ENCODE measurements at places on chromosomes 5 and 9.

DNA sequence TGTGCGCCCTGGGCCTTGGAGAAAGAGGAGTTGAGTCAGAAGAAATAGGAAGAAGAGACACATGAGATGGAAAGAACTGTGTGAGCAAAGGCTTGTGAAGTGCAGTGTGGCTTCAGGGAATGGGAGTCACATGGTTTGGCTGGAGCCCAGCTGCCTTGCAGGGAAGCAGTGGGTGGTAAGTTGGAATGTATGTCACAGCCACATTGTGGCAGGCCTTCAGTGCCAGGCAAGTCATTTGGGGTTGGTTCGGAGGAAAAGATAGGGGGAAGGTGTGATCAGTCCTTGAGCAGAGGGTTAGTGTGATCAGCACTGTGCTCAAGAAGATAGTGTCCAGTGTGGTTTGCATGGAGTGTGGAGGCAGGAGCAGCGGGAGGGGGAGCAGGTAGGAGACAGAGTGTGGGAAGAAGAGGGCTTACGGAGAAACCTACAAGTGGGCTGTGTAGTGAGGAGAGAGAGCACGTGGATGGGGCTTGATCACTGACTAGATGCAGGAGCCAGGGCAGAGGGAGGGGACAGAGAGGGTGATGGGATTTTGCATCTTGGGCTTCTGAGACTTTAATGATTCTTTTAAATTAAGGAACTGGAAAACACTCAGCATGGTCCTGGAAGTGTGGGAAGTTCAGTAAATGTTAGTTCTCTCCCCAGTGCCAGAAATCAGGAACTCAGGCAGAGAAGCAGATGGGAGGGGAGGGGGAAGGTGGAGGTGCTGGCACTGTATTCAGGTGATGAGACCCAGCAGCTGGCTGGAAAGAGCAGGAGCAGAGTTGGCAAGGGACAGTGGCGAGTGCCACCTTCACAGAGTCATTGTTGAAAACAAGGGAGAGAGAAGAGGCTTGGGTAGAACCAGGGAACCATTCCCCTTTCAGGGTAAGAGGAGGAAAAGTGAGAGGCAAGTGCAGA is 46.6 kb downstream of the ARHGAP26 start:
- DNase-seq: no peak

GRCh38 chr5:32773944-32774343 is 62.8 kb downstream of the NPR3 start:
- DNase-seq: no peak

DNA sequence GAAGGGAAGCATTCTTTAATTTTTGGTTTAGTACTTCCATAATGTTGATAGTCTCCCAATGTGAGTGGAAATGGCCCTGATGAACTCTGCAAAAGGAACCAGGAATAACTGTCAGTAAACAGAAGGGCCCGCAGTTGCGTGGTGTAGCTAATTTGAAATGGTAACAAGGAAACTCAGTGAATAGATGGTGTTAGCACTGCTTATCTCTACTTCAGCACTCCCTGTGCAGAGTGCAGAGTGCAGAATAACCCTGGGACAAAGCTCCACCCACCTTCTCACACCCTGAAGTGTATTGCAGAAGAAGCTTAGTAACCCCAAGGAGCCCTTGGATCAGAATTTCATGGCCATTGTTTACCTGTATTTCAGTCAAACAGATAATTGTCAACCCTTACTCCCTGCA is 158.9 kb downstream of the PCSK5 start:
- DNase-seq: no peak

- DNase-seq: no peak
Observed at GRCh38 chr9:134832471-134832870, 48.1 kb upstream of the FCN2 start.

- DNase-seq: no peak
Observed at GRCh38 chr5:91928754-91929521, 545.8 kb upstream of the ARRDC3 start.

DNA sequence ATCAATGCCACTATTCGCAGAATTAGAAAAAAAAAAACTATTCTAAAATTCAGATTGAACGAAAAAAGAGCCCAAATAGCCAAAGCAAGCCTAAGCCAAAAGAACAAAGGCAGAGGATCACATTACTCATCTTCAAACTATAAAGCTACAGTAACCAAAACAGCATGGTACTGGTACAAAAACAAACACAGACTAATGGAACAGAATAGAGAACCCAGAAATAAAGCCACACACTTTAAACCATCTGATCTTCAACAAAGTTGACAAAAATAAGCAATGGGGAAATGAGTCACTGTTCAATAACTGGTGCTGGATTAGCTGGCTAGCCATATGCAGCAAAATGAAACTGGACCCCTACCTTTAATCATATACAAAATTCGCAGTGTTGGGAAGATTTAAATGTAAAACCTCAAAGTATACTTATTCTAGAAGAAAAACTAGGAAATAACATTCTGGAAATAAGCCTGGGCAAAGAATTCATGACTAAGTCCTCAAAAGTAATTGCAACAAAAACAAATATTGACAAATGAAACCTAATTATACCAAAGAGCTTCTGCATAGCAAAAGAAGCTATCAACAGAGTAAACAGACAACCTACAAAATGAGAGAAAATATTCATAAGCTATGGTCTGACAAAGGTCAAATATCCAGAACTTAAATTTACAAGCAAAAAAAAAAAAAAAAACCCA is 153.7 kb downstream of the NDUFS4 start:
- no peak for DNase-seq

- DNase-seq: no peak
Observed at GRCh38 chr9:2697492-2697891, 19.8 kb upstream of the KCNV2 start.

DNA sequence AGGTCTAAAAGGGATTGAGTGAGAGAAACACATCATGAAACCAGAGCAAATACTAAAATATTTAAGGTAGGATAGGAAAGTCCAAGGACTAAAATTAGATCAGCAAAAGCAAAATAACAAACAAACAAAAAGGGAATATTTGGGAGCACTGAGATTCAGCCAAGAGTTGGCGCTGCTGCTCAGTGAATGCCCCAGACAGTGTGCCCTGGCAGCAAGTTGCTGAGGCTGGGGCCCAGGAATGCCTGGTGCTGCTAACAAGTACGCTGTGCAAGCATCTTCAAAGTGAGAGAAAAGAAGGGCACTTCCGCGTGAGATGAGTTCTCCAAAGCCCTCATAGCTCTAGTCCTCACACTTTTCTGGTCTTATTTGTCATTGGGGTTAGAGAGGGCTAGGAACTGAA is 603.3 kb downstream of the EFNA5 start:
- DNase-seq: no peak

DNA sequence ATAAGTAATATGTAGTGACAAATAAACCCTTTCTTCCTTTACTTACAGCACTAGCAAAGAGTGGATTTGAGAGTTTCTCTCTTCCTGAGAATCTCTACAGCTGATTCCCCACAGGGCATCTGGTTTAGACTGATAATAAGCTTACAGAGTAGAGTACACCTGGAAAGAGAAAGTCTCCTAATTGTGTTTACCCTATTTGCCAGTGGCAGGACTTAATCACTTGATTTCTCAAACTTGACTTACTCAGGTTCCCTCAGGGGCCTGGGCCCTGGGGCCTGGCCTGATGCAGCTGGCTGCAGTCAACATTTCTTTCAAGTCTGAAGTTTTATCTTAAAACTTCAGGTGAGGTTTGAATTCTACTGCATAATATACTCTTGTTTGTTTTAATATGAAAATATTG is 38.0 kb upstream of the UBTD2 start:
- DNase-seq: no peak

DNA sequence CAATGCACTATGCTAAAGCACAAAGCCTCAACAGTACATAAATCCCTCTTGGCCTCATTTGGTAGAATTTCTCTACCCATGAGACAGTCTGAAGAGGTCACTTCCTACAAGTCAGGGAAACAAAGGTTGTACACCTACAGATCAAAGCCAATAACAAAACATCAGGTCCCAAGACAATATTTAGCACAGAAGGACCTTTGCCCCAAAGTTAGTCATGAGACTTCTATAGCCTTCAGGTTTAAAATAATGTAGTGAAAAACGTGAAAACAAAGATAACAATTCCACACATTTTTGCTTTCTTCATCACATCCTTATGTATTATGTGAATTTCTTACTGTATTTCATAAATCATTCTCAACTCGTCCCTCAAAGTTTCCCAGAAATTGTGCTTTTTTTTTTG is 15.8 kb downstream of the AFF4 start:
- no peak for DNase-seq

GRCh38 chr5:113271015-113271414 is 163.8 kb downstream of the TSSK1B start:
- DNase-seq: no peak

- no peak for DNase-seq
Observed at GRCh38 chr5:104763216-104763615, 1200.6 kb upstream of the NUDT12 start.

- no peak for DNase-seq
Observed at GRCh38 chr5:74280306-74280705, 360.2 kb downstream of the ENC1 start.

DNA sequence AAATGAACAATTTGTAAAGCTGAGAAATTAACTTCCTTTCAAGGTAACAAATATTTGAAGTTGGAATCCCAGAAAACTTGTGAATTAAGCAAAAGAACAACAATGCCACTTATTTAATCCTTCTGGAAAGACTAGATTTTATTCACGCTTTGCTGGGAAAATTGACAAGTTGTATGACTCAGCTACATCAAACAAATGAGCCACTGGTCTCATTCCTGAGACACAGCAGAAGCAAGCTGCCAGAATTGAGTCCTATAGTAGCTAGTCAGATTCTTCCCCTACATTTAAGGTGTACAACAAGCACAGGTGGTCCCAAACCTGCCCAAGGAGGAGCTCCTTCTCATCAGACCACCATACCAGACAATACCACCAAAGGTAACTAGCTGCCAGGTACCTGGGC is 280.7 kb downstream of the SPOCK1 start:
- DNase-seq: no peak

DNA sequence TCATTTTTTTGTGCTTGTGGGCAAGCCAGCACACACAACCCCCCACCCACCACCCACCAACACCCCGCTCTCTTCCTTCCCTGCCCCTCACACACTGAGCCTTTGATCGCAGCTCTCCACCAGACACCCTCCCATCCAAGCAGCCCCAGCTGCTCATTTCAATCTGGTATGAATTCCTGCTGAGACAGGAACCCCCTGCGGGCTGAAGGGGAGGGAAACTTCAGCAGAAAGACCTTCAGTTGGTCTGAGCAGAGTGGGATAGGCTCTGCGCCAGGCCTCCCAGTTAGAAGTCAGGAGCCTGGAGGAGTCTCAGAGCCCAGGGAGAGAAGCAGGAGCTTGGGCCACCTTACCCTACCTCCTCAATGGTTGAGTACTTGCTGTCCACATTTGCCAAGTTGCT is 7.2 kb downstream of the PCDHGC5 start:
- DNase-seq: no peak

DNA sequence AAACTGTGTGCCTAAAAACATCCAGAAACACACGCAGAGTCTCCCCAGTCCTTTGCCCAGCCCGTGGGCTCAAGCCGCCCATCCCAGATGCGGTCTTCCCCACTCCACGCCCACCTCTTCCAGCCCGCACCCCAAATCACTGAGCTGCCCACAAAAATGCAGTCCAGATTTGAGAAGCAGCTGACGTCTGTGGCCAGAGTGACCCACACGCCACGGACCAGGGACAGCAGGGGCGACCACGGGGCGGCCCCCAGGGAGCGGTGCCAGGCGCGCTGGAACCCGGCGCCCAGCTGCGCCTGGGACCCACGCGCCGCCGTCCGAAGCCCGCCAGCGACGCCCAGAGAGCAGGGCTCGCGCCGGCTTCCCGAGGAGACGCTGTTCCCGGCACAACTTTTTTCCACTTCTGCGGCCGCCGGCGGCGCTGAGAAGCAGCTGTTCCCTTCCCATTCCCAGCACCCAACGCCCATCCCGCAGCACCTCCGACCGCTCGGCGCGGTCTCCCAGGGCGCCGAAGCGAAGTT is 674 bp downstream of the LHFPL2 start:
- no peak for DNase-seq

DNA sequence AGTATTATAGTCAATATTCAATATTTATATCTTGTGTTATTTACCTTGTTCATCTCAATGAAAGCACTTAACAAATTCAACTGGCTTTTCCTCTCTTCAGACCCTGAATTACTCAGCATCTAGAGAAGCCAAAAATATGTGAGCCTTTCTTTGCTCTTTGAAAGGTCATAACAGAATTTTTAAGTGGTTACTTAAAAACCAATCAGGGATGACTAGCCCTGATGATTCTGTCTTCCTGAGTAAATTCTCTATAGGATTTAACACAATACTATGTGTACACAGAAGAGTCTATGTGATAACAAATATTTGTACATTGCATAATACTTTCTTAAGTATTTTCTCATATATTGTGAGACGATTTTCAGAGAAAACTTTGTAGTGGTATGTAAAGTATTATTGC is 546.3 kb downstream of the MAT2B start:
- DNase-seq: no peak

- no peak for DNase-seq
Observed at GRCh38 chr9:92191801-92192200, 76.6 kb upstream of the SPTLC1 start.

DNA sequence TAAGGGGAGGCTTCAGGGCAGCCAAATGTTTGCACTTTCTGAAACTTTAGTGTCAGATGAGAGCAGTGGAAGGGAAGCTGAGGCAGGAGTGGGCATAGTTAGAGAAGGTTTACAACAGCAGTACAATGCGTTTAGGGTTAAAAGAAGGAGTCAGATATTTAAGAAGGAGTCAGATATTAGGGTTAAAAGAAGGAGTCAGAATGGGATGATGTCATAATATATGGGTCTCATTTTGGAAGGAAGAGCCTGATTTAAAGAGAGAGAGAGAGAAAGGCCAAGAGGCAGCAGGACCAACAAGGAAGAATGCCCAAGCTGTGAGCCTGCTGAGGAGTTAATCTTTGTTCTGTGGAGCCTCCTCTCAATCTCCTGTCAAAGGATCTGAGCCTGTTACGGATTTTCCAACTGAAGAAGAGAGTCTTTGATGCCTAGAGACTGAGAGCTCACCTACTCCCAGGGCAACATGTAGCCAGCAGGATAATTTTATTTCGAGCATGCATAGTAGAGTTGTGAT is 9.5 kb downstream of the ISL1 start:
- no peak for DNase-seq

DNA sequence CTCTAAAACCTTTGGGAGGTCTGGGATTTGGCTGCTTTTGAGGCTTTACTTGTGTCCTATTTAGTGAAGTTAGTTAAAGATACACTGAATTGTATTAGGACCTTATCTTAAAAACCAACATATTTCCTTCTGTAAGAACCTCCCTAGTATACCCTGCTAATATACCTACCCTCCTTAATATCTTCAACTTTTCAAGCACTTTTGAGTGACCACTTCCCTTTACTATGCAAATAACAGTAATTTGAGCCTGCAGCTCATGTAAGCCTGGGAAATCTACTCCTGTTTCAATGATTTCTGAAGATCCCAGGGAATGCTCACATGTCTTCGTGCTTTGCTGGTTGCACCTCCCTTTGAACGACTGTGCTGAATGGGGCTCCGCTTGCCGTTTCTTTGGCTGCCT is 358.5 kb downstream of the YTHDC2 start:
- DNase-seq: no peak

DNA sequence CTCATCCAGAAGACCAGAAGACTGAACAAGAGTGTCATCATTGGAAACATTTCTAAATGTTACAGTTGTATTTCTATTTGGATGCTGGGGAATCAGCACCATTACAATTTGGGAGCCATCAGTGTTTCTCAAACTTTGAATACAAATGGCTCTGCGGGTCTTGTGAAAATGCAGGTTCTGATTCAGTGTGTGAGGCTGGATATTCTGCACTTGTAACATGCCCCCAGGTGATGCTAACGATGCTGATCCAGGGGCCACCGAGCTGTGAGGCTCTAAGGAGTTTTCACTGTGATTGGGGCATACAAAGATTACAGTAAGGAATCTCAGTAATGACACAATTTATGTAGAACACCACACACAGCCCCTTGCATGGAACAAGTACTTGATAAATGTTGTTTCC is 167.7 kb downstream of the ACTL7B start:
- no peak for DNase-seq

GRCh38 chr5:133132717-133133116 is 80.9 kb downstream of the HSPA4 start:
- no peak for DNase-seq
